ENCODE measurements at places on chromosomes 16 and 17. TPM values are rescaled to one million over a fixed set of nuclear protein-coding genes. Genes with fewer than 3 reads are reported as not detected.

NEUROD2 gene
- total RNA-seq = not detected

TEX14 gene
- total RNA-seq = 0.14 TPM

CEMP1 gene
- total RNA-seq = not detected

HBQ1 gene
- total RNA-seq = 8.2 TPM

NOD2 gene
- not detected for total RNA-seq

APRT gene
- total RNA-seq = 326 TPM

CA10 gene
- not detected for total RNA-seq

CACNG3 gene
- not detected for total RNA-seq

ENO3 gene
- total RNA-seq = 59.8 TPM

WSCD1 gene
- total RNA-seq = 3.2 TPM

KRT33B gene
- total RNA-seq = 0.28 TPM

SLC38A10 gene
- 71.0 TPM for total RNA-seq

SPG7 gene
- total RNA-seq = 81.3 TPM

ACSM2A gene
- total RNA-seq = not detected

FBXO39 gene
- total RNA-seq = not detected

SMIM5 gene
- 0.83 TPM for total RNA-seq

MILR1 gene
- 1.9 TPM for total RNA-seq

IL21R gene
- 0.22 TPM for total RNA-seq

CSH2 gene
- not detected for total RNA-seq

KRT33A gene
- total RNA-seq = not detected

ZSCAN10 gene
- not detected for total RNA-seq

GNG13 gene
- total RNA-seq = not detected

EPX gene
- not detected for total RNA-seq

ZNF19 gene
- total RNA-seq = 2.0 TPM

SPATA2L gene
- total RNA-seq = 9.4 TPM

AMZ2 gene
- 111 TPM for total RNA-seq

RASL10B gene
- total RNA-seq = 0.10 TPM

MT1G gene
- total RNA-seq = not detected

KRT24 gene
- not detected for total RNA-seq

USP22 gene
- 145 TPM for total RNA-seq

KRT27 gene
- not detected for total RNA-seq

DHX58 gene
- 0.32 TPM for total RNA-seq

MYO1D gene
- 2.6 TPM for total RNA-seq

ARL17A gene
- total RNA-seq = 5.0 TPM

CA5A gene
- total RNA-seq = not detected

CYB5B gene
- 231 TPM for total RNA-seq

KRTAP3-2 gene
- 0.35 TPM for total RNA-seq

IL34 gene
- total RNA-seq = 0.74 TPM

TBL3 gene
- 37.7 TPM for total RNA-seq

PCYT2 gene
- 16.0 TPM for total RNA-seq

KRTAP4-6 gene
- total RNA-seq = not detected

CDRT15L2 gene
- total RNA-seq = not detected

NOS2 gene
- total RNA-seq = 0.17 TPM

KIF19 gene
- total RNA-seq = not detected

CRYBA1 gene
- not detected for total RNA-seq

LGALS9B gene
- total RNA-seq = not detected

BRD7 gene
- total RNA-seq = 67.2 TPM

Data from A549 treated with DMSO at 1 μM for 4 hours (cell line).